Activated T-cell treated with anti-CD3 and anti-CD28 coated beads, Interleukin-2, amount 50 U/mL, for 72 hours (primary cell): ENCODE measurements at places on chromosomes 2 and 18.

GRCh38 chr2:219404954-219405353, 13.2 kb upstream of the DES start:
- H3K27ac ChIP-seq: no peak overlapping the region
- no peaks in the 10 kb centered on the region for H3K36me3 ChIP-seq
- no peaks in the 10 kb centered on the region for H3K4me1 ChIP-seq
- H3K27me3 ChIP-seq: peaks cover 16% of the 10 kb centered on the region
- no peak overlapping the region for H3K4me3 ChIP-seq
- no peak for DNase-seq

GRCh38 chr2:231527091-231527395, 3.2 kb downstream of the NMUR1 start:
- no peak overlapping the region for H3K27ac ChIP-seq
- H3K36me3 ChIP-seq: peaks cover 2% of the 10 kb centered on the region
- no peak overlapping the region for H3K4me3 ChIP-seq
- no peak for DNase-seq
- peaks cover 25% of the 10 kb centered on the region for H3K27me3 ChIP-seq

- H3K4me3 ChIP-seq: no peak overlapping the region
- peaks cover 5% of the 10 kb centered on the region for H3K27me3 ChIP-seq
- no peaks in the 10 kb centered on the region for H3K36me3 ChIP-seq
- H3K4me1 ChIP-seq: peaks cover 6% of the 10 kb centered on the region
- no peak overlapping the region for H3K27ac ChIP-seq
These were observed 35.0 kb downstream of the SLC14A2 start for GRCh38 chr18:45650321-45650720.

DNA sequence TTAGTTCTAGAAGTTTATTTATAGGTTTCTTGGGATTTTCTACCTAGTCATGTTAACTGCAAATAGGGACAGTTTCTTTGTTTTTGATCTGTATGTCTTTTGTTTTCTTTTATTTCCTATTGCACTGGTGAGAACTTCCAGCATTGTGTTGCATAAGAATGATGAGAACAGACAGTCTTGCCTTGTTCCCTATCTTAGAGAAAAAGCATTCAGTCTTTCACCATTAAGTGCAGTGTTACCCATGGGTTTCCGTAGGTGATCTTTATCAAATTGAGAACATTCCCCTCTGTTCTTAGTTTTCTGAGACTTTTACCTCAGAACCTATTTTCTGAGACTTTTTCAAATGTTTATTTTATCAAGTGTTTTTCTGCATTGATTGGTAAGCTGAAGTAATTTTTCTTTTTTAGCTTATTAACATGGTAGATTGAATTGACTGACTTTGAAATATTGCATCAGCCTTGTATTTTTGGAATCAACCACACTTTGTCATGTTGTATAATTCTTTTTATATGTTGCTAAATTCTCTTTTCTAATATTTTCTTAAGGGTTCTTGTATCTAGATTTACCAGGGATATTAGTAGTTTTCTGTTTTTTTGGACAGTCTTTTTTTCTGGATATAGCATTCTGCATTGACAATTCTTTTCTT, 17.2 kb downstream of the MFSD6 start:
- peaks cover 6% of the 10 kb centered on the region for H3K36me3 ChIP-seq
- H3K4me3 ChIP-seq: no peak overlapping the region
- peaks cover 64% of the 10 kb centered on the region for H3K4me1 ChIP-seq
- peak overlapping the region; percentile 88 for H3K27ac ChIP-seq
- no peak for DNase-seq

- no peaks in the 10 kb centered on the region for H3K4me1 ChIP-seq
- no peak overlapping the region for H3K27ac ChIP-seq
- H3K27me3 ChIP-seq: peaks cover 9% of the 10 kb centered on the region
- no peaks in the 10 kb centered on the region for H3K36me3 ChIP-seq
- no peak for DNase-seq
These were observed 113.5 kb downstream of the NYAP2 start for GRCh38 chr2:225512876-225513540.

- H3K4me1 ChIP-seq: no peaks in the 10 kb centered on the region
- H3K36me3 ChIP-seq: no peaks in the 10 kb centered on the region
- DNase-seq: no peak
These were observed 675.6 kb upstream of the VRK2 start for GRCh38 chr2:57370882-57371585.

GRCh38 chr2:56230156-56230555, 46.4 kb downstream of the CCDC85A start:
- H3K36me3 ChIP-seq: no peaks in the 10 kb centered on the region
- H3K4me3 ChIP-seq: no peak overlapping the region
- no peak overlapping the region for H3K27ac ChIP-seq
- no peak for DNase-seq

DNA sequence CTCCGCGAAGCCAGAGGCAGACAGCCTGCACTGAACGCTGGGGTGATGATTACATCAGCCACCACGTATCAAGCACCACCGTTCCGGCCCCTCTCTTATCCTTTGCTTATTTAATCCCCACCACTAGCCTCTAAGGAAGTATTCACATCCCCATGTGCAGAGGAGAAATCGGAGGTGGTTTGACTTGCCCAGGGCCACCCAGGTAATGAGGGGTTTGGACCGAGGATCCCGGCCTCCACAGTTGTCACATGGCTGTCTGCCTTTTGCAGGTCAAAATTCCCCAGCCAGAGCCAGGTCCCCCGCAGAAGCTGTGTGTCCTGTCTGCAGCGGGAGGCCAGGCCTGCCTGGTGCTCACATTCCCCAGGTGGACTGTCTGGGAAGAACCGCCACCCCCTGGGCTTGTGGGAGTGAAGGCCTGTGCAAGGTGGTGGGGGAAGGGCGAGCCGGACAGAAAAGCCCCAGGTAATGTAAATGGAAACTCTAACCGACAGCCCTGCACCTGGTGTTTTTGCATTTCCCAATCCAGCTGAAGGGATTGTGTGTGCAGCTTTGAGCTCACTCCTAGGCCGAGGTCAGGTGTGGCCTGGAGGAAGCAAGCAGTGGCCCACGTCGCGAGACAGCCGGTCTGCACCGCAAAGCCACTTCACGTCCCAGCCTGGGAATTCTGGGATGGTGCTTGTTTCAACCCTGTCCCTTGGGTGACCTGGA, 108.5 kb upstream of the ID2 start:
- H3K27me3 ChIP-seq: peaks cover 6% of the 10 kb centered on the region
- no peak for DNase-seq
- H3K36me3 ChIP-seq: no peaks in the 10 kb centered on the region
- no peak overlapping the region for H3K27ac ChIP-seq
- H3K4me1 ChIP-seq: peaks cover 39% of the 10 kb centered on the region
- no peak overlapping the region for H3K4me3 ChIP-seq

GRCh38 chr18:22827741-22828140, 105.4 kb upstream of the RBBP8 start:
- H3K36me3 ChIP-seq: no peaks in the 10 kb centered on the region
- DNase-seq: no peak
- peaks cover 24% of the 10 kb centered on the region for H3K27me3 ChIP-seq
- H3K4me3 ChIP-seq: no peak overlapping the region

- no peak overlapping the region for H3K27ac ChIP-seq
- H3K4me1 ChIP-seq: peaks cover 18% of the 10 kb centered on the region
- no peak for DNase-seq
- no peaks in the 10 kb centered on the region for H3K36me3 ChIP-seq
These were observed 42.1 kb downstream of the RAPH1 start for GRCh38 chr2:203492965-203493364.

DNA sequence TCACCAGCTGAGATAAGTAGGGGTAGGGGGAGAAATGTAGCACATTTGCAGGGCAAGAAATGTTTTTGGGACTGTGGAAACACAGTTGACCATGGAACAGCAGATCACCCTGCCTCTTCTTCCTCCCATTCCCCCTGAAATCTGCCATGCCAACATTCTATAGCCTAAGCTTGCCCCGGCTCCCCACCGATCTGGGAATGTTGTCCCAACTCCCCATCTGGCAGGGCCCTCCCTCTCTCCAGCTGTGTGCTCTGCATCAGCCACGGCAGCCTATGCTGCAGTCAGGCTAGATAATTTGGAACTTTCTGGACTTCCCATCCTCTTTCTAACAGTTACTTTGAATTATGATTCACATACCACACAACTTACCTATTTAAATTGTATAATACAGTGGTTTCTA, 425.1 kb upstream of the RAB6C start:
- H3K27ac ChIP-seq: no peak overlapping the region
- no peaks in the 10 kb centered on the region for H3K4me1 ChIP-seq
- H3K4me3 ChIP-seq: no peak overlapping the region
- H3K36me3 ChIP-seq: no peaks in the 10 kb centered on the region

- peaks cover 3% of the 10 kb centered on the region for H3K36me3 ChIP-seq
- no peaks in the 10 kb centered on the region for H3K27me3 ChIP-seq
- no peak overlapping the region for H3K27ac ChIP-seq
- H3K4me3 ChIP-seq: no peak overlapping the region
These were observed 819.8 kb upstream of the ID2 start for GRCh38 chr2:7861910-7862702.

- H3K27me3 ChIP-seq: peaks cover 31% of the 10 kb centered on the region
- no peak overlapping the region for H3K4me3 ChIP-seq
- H3K4me1 ChIP-seq: peaks cover 42% of the 10 kb centered on the region
These were observed 47.1 kb downstream of the BCL2L11 start for GRCh38 chr2:111167863-111168162.

GRCh38 chr18:75391279-75392225, 36.0 kb downstream of the SMIM21 start:
- H3K4me1 ChIP-seq: no peaks in the 10 kb centered on the region
- no peak overlapping the region for H3K4me3 ChIP-seq
- DNase-seq: no peak
- H3K27me3 ChIP-seq: peaks cover 39% of the 10 kb centered on the region

GRCh38 chr2:69680001-69680675, 36.6 kb upstream of the AAK1 start:
- H3K27me3 ChIP-seq: no peaks in the 10 kb centered on the region
- peaks cover 69% of the 10 kb centered on the region for H3K4me1 ChIP-seq
- H3K36me3 ChIP-seq: no peaks in the 10 kb centered on the region

- peaks cover 66% of the 10 kb centered on the region for H3K4me1 ChIP-seq
- peak; percentile 74 for DNase-seq
- H3K4me3 ChIP-seq: peak overlapping the region; percentile 93
- peak overlapping the region; percentile 96 for H3K27ac ChIP-seq
These were observed 246.0 kb downstream of the LDLRAD4 start for GRCh38 chr18:13464432-13465123.

- H3K27me3 ChIP-seq: no peaks in the 10 kb centered on the region
- H3K27ac ChIP-seq: no peak overlapping the region
- no peak overlapping the region for H3K4me3 ChIP-seq
These were observed 44.8 kb downstream of the ZAP70 start for GRCh38 chr2:97758131-97758705.

- no peaks in the 10 kb centered on the region for H3K4me1 ChIP-seq
- no peaks in the 10 kb centered on the region for H3K36me3 ChIP-seq
- H3K27ac ChIP-seq: no peak overlapping the region
- no peak overlapping the region for H3K4me3 ChIP-seq
- DNase-seq: no peak
These were observed 2041.4 kb upstream of the CELF4 start for GRCh38 chr18:39607034-39607433.

DNA sequence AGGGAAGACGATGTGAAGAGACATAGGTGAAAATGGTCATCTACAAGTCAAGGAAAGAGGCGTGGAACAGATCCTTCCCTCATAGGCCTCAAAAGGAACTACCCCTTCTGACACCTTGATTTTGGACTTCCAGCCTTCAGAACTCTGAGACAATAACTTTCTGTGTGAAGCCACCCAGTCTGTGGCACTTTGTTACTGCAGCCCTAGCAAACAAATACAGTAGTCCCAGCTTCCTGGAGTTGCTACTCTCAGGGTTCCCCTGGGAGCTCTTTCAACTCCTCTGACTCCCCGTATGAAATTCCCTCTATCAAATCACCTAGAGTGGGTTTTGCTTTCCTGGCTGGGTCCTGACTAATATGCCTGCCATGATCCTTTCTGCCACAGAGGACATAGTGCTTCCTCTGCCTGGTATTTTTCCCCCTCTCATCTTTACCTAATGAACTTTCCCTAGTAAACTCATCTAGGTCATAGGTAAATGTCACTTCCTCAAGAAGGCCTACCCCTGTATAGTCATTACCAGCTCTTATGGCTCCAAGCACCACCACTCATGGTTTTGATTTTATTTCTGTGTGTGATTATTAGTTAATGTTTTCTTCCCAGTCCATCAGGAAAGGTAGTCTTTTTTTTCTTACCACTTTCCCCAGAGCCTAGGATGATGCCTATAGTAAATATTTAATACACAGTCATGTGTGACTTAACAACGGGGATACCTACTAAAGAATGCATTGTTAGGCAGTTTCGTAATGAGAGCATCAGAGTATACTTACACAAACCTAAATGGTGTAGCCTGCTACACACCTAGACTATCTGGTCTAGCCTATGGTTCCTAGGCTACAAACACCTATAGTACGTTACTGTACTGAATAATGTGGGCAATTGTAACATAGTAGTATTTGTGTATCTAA, 111.5 kb upstream of the LGALSL start:
- peaks cover 30% of the 10 kb centered on the region for H3K27me3 ChIP-seq
- no peaks in the 10 kb centered on the region for H3K36me3 ChIP-seq
- no peak overlapping the region for H3K4me3 ChIP-seq
- no peak for DNase-seq
- H3K4me1 ChIP-seq: peaks cover 6% of the 10 kb centered on the region

DNA sequence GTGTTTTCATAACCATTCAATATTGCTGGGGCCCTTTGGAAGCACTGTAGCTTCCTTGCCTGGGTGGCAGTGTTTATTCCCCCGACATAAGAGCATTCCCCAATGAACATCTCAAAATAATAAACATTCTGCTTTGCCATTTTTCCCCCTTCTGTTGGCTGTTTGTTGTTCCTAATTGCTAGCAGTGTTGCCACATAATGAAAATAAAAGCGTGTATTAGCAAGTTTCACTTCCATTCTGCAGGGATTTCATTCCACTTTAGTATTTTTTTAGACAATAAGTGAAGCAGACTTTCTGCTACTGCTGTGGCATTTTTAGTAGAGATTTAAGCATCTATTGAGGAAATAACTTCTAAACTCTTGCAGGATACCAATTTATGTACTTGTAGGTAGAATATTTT, 154.7 kb upstream of the GALNT13 start:
- no peak for DNase-seq
- no peak overlapping the region for H3K4me3 ChIP-seq
- no peak overlapping the region for H3K27ac ChIP-seq

DNA sequence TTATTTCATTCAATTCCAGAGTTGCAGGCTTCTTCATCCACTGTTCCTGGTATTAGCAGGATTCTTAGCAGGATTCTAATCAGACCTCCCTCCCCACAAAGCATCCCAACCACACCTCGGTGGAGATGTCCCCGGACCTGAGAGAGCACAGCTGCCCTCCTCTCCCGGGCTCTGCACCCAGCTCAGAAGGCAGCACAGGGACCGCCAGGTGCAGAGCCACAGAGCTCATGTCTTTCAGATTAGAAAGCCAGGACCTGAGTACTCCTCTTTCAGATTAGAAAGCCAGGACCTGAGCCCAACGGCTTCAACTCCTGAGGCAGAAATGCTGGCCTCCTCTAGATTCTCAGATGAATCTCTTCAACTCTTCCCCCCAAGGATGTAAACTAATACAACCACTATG, 152.3 kb downstream of the MYO5B start:
- no peak for DNase-seq
- H3K27me3 ChIP-seq: peaks cover 13% of the 10 kb centered on the region
- no peak overlapping the region for H3K27ac ChIP-seq
- no peak overlapping the region for H3K4me3 ChIP-seq
- no peaks in the 10 kb centered on the region for H3K4me1 ChIP-seq

GRCh38 chr2:202726070-202726469, 91.3 kb downstream of the FAM117B start:
- H3K27me3 ChIP-seq: no peaks in the 10 kb centered on the region
- no peak overlapping the region for H3K4me3 ChIP-seq
- H3K27ac ChIP-seq: no peak overlapping the region
- DNase-seq: no peak

- H3K4me3 ChIP-seq: peak overlapping the region; percentile 83
- H3K27me3 ChIP-seq: no peaks in the 10 kb centered on the region
- peaks cover 97% of the 10 kb centered on the region for H3K4me1 ChIP-seq
- no peaks in the 10 kb centered on the region for H3K36me3 ChIP-seq
- DNase-seq: no peak
These were observed 20.6 kb downstream of the SMAD7 start for GRCh38 chr18:48929941-48930713.
